ENCODE measurements at places on chromosomes 6 and 20.

- DNase-seq: peak; percentile 69
Observed at GRCh38 chr6:29723666-29724588, 693 bp downstream of the HLA-F start.

GRCh38 chr6:150322466-150322871 is 46.3 kb upstream of the IYD start:
- no peak for DNase-seq

DNA sequence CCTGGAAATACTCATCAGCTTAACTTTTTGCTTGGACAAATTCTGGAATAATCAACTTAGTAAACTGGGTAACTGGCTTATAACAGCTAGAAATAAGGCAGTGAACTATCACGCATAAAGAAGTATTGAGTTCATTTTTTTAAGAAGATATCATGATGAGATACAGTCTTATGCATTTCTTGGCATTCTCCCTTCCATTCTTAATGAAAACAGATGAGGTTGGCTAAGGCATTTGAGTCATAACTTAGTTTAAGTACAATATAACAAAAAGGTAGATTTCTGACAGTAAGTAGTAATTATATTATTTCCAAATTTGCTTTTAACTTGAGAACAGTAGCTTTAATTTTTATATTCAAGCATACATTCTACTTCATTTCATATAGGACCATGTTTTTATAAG is 56.1 kb downstream of the SAMD5 start:
- DNase-seq: no peak

GRCh38 chr20:61608275-61609085 is 356.4 kb downstream of the CDH4 start:
- DNase-seq: no peak

DNA sequence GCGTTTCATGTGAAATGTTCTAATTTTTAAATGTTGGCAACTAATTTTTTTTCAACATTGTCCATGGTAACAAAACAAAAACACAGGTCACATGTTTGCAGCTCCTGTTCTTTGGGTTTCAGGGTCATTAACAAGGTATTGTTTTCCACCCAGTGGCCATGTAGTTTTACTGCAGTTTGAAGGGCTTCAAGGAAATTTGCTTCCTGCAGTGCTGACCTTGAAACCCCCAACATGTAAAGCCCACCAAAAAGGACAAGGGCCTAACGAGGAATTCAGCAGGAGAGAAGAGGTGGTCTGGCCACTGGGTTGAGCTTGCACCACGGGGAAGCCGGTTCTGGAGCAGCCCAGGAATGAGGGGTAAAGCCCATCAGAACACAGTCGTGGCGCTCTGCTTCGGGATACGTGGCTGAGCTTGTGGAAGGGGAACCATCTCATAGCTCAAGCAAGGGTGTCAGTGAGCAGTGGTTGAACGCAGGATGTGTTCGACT is 13.9 kb upstream of the KLHL31 start:
- DNase-seq: no peak

DNA sequence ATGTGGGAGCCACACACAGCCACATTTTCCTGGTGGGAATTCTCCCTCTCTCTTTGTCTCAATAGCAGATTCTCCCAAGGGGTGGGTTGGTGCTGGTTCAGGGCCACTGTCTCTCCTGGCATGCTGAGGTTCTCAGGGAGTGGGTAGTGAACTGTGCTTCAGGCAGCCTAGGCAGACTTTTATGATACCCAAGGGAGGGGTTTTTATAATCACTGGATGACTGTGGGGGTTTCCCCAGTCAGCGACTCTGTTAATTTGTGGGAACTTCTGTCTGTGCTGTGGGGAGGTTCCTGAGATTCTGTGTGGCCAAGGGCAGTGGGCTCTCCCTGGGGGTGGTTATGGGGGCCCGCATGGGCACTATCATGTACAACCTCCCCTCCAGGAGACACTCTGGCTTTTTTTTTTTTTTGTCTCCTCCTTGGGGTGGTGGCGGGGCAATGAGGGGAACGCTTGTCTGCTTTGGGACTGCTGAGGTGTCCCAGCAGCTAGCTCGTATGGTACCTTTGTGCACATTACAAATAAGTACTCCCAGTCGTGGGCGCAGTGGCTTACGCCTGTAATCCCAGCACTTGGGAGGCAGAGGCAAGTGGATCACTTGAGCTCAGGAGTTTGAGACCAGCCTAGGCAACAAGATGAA is 10.0 kb downstream of the PTK7 start:
- no peak for DNase-seq

- no peak for DNase-seq
Observed at GRCh38 chr6:338815-339262, 46.6 kb downstream of the DUSP22 start.

DNA sequence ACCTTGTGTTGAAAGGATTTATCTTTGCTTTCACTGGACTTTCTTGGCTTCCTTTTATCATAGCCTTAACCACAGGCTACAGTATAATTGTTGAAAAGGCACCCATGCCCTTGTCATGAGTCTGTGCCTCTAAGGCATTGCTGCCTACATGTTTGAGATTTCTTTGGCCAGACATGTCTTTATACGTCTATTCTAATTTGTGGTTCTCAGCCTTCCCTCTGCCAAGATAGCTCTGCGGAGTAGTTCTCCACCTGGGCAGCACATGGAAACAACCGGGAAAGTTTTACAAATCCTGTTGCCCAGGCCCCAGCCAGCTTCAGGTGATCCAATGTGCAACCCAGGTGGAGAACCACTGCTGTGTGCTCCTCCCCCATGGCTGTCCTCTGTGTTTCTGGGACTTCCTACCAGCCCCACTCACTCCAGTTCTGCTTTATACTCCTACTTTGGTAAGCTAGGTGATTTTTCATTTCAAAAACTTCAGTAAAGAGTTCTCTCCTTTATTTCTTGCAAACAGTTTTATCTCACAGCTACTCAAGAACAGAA is 159.6 kb upstream of the MYLIP start:
- no peak for DNase-seq

- no peak for DNase-seq
Observed at GRCh38 chr6:137754366-137754765, 112.7 kb upstream of the TNFAIP3 start.

DNA sequence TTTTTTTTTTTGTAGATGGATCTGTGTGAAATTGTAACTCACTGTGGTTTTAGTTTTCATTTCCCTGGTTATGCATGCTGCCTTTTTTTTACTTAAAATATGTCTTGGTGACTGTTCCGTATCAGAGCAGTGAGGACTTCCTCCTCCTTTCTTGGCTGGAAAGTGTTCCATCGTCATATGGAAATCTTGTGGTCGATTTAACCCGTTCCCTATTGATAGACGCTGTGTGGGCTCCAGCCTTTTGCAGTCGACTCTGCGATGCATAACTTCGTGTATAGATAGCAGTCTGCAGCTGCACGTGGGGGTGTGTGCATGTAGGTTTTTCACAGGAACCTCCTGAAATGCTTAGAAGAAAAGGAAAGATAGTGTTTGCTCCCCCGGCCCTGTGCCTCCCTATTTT is 28.1 kb upstream of the PNPLA1 start:
- no peak for DNase-seq

GRCh38 chr6:152701081-152701862 is 3.6 kb downstream of the MYCT1 start:
- no peak for DNase-seq

- DNase-seq: no peak
Observed at GRCh38 chr6:170524172-170524502, 29.0 kb downstream of the PSMB1 start.

DNA sequence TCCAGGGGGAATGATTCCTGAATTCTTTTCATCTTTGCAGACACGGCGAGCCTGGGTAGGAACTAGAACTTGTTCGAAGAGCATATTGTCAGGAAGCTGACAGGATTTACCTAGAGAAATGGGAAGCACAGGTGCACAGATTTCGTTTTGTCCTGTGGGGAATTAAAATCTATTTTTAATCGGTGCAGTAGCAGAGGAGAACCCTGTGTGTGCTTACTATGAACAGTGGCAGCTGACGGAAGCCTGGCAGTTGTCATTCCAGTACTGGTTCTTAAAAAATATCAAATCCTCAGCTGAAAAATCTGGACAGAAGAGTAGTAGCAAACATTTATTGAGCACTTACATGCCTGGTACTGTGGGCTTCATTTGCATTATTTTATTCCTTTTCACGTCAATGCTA is 609.0 kb downstream of the QKI start:
- no peak for DNase-seq

DNA sequence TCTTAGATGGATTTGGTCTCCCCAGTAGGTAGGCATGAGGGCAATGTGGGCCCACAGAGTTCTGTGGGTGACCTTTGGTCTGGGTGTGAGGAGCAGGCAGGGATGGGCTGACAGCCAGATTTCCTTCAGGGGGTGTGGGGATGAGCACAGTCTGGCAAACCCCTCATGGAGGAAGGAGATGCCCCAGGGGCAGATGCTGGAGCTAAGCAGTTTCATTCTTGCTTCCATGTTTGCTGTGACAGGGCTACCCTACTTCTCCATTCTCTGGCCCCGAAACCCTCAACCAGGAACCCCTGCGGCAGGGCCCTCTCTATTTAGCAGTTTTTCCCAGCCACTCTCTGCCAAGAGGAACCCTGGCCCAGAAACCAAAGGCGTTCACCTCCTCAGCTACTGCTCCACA is 40.4 kb downstream of the GCLC start:
- DNase-seq: no peak

- no peak for DNase-seq
Observed at GRCh38 chr6:20840675-20841074, 306.4 kb downstream of the CDKAL1 start.

DNA sequence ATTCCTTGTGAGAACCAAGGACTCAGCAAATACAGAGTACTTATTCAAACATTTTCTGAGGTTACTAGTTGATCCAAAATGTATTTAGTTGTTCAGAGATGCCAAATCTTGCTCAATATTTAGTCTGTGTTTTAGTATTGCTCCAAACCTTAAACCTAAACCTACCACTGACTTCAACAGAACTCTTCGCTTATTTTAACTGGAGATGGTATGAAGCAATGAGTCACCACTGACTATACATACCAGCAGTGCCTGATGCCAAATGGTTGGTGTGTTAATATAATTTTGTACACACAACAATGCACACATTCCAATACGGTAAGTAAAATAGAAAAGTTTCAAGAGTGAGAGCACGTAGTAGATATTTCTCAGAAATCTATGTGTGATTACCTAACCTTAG is 1.9 kb upstream of the SPTLC3 start:
- no peak for DNase-seq

- DNase-seq: no peak
Observed at GRCh38 chr20:7470912-7471311, 469.3 kb downstream of the HAO1 start.

DNA sequence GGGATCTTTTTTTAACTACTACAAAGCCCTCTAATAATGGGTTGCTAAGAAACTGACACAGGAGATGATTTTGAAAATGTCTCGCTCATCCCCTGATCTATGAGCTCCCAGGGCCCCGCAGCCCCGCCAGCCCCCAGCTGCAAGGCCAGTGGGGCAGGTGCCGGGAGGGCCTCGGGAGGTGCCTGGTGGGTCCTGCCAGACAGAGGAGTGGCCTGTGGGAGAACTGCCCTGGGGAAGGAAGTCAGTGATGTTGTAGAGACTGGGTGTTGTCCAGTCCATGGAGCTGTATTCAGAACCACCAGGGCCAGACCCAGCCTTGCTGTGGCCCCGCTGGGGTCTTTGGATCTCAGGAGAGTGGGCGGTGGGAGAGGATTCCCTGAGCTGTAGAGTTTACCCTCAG is 258.7 kb downstream of the TAF4 start:
- DNase-seq: no peak

DNA sequence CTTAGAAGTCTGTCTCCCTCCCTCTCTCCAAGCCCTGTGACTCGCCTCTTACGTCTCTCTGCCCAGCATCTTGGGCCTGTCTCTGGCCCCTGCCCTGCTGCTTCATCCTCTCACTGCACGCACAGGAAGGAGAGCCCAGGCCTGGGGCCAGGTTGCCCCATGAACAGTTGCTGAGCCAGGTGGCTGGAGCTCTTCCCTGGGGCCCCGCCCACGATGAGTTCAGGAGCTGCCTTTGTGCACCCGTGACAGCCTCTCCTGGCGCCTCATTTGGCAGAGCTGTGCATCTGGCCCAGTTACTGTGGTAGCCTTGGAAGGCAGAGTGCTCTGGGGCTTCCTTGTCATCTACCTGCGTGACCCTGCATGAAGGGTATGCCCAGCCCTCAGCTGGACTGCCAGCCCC is 44.5 kb downstream of the SLC52A3 start:
- DNase-seq: no peak

DNA sequence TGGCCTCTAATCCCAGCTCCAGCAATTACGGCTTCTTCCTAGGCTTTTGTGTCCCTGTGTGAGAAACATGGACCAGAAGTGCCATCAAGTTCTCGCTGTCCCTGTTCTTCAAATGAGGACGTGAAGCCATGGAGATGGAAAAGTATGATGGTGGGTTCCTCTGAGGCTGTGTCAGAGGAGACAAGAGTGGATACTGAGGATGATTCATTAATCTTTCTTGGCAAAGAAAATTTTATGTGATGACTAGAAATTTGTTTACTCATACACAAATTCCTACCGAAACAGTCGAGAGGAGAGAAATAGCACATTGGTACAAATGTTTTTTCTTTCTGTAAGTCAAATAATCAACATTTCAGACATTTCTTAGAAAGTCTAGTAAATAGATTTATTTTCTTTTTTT is 35.0 kb upstream of the PNRC1 start:
- DNase-seq: no peak

DNA sequence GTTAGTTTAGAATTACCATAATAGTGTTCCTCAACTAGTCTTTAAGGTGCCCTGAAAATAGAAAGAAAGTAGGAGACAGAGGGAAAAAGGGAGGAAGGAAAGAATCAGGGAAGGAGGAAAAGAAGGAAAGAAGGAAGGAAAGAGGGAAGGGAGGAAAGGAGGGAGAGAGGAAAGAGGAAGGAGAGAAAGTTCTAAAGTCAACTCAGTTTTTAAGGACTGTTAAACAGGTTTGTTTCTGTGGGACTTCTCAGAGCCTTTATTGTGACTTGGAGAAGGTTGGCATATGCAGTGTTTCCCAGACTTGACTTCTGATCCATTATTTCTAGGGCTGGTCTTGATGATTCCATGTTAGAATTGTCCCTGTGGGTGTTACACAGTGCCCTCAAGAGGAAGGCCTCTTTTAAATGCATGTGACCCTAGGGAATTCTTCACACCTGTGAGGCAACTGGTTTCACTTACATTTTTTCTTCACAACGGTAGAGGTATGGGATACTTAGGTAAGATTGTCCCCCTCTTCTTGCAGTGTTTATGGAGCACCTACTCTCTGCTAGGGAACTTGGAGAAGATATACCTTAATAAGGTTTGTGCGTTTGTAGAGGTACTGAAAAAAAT is 132.7 kb upstream of the GMDS start:
- no peak for DNase-seq

Measured in stimulated activated CD8-positive, alpha-beta memory T cell treated with anti-CD3 and anti-CD28 coated beads, Interleukin-2, amount 100 ng/mL, for 48 hours (primary cell).